Stimulated activated CD4-positive, alpha-beta T cell treated with anti-CD3 and anti-CD28 coated beads, Interleukin-1b, Interleukin-23, amount 100 ng/mL, for 1 hour (primary cell): ENCODE measurements at places on chromosomes 6 and 20.

DNA sequence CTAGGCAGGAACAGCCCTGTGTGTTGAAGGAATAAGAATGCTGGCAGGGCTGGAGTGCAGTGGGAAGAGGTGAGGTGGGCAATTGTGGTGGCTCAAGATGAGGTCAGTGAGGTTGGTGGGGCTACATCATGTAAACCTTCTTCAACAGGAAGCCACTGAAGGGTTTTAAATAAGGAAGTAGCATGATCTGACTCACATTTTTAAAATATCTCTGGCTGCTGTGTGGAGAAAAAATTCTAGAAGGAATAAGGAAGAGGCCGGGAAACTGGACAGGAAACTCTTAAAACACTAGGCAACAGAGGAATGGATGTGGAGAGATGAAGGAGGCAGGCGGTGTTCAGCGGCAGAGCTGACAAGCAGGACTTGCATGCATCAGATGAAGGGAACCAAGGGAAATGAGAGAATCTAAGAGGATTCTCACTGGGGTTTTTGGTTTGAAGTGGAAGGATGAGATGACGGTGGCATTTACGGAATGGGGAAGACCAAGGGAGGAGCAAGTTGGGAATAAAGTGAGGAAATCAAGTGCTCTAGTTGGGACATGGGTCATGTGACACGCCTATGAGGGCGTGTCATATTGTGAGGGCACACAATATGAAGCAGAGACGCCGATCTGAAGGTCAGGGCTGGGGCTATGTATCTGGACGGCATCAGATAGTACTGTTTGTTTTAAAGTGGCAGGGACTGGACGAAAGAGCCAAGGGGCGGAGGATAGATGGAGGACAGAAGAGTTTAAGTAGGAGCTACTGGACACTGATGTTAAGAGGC, 18.2 kb downstream of the TMEM242 start:
- no peak for DNase-seq

- DNase-seq, result no peak
Observed at GRCh38 chr6:148934539-148934938, 187.7 kb downstream of the UST start.

GRCh38 chr6:44917430-44917829, 410.7 kb upstream of the RUNX2 start:
- no peak for DNase-seq

- DNase-seq, result no peak
Observed at GRCh38 chr6:37277001-37277409, 19.1 kb upstream of the TMEM217 start.
